ENCODE measurements at places on chromosomes 7 and 10.

DNA sequence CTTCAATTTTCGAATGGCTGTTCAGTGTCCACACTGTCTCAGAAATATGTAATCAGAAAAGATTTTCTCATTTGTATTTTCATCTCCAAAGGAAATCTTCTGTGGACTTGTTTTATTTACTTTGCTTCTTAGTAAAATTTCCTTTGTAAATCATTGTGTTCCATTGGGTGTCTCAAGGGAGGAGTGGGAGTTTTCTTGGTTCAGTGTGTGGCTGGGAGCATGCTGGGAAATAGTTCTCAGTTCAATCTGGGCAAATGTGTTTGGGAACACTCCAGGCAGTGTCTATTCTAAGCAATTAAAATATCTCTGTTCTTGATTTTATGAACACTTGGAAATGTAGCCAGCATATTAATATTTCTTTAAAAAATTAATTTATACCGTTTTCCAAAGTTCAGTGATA is 1019.8 kb downstream of the CNTNAP2 start:
- no peak for DNase-seq

DNA sequence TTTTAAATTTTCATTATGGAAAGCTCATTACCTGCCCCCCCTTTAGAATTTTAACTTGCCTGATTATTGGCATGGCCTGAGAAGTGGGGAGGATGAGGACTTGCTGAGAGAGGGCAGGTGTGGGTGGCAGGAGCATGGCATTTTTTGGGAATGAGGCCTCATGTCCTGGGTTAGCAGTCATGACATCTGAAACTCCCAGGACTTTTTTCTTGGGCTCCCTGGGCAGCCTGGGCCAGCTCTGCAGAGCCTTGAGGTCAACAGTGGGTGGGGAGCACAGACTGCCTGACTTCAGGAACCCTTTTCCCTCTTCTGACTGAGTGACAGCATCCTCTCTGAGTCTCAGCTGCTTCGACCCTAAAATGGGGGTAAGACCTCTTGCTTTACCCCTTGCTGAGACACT is 46.3 kb downstream of the EEPD1 start:
- no peak for DNase-seq

DNA sequence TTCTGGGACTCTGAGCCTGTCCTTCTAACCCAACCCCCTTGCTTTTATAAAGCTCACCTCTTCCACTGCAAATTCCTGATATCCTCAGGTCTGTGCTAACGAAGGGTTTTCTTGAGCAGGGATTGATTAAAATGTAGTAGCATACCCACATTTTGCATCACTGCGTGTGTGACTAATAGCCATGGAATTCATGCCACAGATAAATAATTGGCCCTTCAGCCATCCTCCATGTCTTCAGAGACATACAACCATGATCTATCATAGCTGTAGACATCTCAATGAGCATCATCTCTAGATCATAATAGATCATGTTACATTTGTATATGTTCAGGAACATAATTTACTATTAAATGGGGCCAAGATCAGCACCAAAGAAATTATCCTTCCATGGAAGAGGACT is 990.3 kb downstream of the KCNMA1 start:
- DNase-seq: no peak

GRCh38 chr10:131731780-131732630 is 168.8 kb upstream of the PPP2R2D start:
- no peak for DNase-seq

GRCh38 chr7:21636694-21637093 is 93.9 kb downstream of the DNAH11 start:
- no peak for DNase-seq
